Mammary epithelial cell (primary cell): ENCODE measurements at places on chromosomes 5 and 9. TPM values are rescaled to one million over a fixed set of nuclear protein-coding genes. Genes with fewer than 3 reads are reported as not detected.

GRCh38 chr5:98321361-98321760, 452.1 kb upstream of the RGMB start:
- no peak for DNase-seq

The EIF4E1B gene
- total RNA-seq, result not detected in 2 replicates

The DMRT3 gene
- total RNA-seq, result not detected in 2 replicates

The TNFSF15 gene
- total RNA-seq, result 1.5 and 2.1 TPM in 2 replicates

The ZNF454 gene
- 0.17 TPM for total RNA-seq

GRCh38 chr9:109868722-109869121, 88.7 kb downstream of the PALM2AKAP2 start:
- DNase-seq, result no peak

- DNase-seq, result peak; percentile 99
Observed at GRCh38 chr9:12817702-12818101, 42.9 kb downstream of the LURAP1L start.

DNA sequence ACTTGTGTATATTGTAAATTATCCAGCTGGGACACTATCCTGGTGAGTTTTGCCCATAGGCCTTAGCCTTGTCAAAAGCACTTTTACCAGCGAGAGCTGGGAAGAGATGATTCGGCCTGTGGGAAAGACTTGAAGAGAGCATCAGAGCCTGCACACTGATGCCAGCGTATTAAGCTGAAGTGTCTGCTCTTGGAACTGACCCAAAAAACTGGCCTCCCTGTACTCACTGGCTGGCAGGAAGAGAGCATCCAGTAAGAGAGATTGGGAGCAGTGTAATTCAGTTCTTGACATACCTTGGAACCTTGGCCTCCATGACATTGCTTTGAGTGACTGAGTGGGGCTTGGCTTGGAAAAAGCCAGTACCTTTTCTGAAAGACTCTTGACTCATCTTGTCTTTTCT, 73.7 kb downstream of the ZNF462 start:
- no peak for DNase-seq

DNA sequence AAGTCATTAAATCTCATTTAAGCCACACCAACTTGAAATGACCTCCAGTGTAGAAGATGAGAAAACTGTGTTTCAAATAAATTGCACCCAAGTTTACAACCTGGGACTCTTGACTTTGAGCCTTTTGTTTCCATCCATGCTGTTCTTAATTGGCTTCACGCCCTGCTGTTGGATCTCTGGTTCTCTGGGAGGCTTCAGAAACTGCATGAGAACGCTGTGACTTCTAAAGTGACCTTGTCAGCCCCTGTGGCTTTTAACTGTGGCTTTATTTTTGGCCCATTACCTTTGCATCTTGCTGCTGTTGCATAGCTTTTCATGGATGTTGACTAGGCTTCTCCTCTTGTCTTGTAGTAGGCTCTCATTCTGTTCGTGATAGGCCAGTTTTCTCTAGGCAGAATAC, 29.3 kb downstream of the TNFAIP8 start:
- DNase-seq, result no peak

DNA sequence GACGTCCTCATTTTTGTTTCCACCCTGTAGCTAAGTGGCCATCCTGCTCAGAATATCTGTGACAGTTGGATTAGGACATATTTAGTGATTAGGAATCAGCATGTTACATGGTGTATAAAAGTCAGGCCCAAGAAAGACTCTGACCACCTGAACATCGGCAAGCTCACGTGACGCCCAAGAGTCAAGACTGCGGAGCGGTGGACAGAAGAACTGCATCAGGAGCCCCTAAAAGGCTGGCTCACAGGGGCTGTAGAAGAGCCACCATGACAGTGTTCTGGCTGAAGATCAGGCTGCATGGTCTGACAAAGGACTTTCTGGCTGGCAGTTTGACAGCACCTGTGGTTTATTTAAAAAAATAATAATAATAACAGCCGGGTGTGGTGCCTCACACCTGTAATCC, 185.3 kb downstream of the AUH start:
- no peak for DNase-seq

- DNase-seq, result no peak
Observed at GRCh38 chr5:4762316-4762715, 377.8 kb upstream of the ADAMTS16 start.

The TRIM36 gene
- 6.1 and 8.1 TPM in 2 replicates for total RNA-seq

The TRIM41 gene
- 10.3 TPM for total RNA-seq

DNA sequence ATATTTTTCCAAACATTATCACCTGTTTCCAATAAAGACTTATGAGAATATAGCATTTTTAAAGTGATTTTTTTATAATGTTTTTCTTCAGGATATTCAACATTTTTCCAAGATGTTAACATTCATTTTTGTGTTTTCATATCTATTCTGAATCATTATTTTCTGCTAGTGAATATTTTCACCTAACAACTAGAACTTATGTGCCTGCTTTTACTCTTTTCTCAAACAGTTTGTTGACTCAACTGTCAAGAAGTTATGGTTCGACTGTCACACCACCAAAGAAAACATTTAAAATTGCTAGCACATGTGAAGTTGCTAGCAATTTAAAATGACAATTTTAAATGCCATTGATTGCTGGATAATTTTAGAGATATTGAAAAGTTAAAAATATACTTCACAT, 343.3 kb upstream of the CDH9 start:
- no peak for DNase-seq

- no peak for DNase-seq
Observed at GRCh38 chr5:156920042-156920860, 42.8 kb downstream of the TIMD4 start.

The NXNL2 gene
- total RNA-seq, result 1.0 TPM

The GOLM1 gene
- total RNA-seq, result 17.7 TPM

GRCh38 chr5:127216898-127217675, 73.5 kb upstream of the MEGF10 start:
- DNase-seq, result no peak

- DNase-seq, result no peak
Observed at GRCh38 chr9:112574008-112574407, 87.4 kb downstream of the KIAA1958 start.

DNA sequence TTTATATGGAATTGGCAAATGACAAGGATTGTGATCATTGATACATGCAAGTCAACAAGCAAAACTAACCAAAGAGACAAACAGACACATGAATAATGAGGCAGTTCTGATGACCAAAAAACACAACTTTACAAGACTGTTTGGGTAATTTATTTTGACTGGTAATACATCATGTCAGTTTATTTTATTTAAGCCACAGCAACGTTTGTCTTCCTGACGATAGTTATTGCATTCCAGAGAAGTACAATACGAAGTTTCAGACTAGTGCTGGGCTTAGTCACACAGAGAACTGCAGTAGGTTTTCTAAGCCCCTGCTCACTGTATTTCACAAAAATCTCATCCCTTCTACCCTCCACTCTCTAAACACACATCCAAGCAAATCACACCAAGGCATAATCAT, 514.2 kb downstream of the RAB3C start:
- no peak for DNase-seq

The POC5 gene
- total RNA-seq, result 13.8 TPM

DNA sequence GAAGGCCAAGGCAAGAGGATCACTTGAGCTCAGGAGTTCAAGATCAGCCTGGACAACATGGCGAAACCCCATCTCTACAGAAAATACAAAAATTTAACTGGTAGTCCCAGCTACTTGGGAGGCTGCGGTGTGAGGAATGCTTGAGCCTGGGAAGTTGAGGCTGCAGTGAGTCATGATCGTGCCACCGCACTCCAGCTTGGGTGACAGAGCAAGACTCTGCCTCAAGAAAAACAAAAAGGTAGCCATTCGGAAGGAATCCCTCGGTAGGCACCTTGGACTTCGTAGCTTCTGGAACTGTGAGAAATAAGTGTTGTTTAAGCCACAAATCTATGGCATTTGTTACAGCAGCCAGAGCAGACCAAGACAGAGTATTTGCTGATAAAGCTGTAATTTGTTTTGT, 174.2 kb downstream of the DCP2 start:
- no peak for DNase-seq

The GADD45G gene
- not detected in 2 replicates for total RNA-seq

DNA sequence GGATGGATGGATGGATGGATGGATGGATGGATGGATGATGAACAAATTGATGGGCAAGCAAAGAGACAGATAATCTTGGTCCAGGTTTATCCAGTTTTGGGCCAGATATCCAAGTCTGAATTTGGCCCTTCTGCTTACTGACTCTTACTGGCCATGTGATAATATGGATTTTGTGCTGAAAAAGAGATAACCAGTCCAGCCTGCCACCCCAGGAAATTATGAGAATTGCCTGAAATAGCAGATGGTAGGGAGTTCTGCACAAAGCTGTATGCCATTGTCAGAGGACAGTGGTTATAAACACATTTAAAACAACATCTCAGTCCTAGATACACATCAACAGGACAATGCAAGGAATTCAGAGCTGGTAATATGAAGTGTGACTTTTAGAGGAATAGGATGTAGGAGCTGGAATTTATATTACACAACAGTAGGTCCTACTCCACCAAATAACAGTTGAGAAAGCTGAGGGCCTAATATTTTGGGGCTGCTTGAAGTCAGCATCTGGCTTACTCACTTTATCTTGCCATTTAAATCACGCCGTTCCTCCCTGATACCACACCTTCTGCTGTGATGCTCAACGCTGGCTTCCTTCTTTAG, 9.0 kb upstream of the FAT2 start:
- no peak for DNase-seq

The NR4A3 gene
- 0.09 and 0.13 TPM in 2 replicates for total RNA-seq

DNA sequence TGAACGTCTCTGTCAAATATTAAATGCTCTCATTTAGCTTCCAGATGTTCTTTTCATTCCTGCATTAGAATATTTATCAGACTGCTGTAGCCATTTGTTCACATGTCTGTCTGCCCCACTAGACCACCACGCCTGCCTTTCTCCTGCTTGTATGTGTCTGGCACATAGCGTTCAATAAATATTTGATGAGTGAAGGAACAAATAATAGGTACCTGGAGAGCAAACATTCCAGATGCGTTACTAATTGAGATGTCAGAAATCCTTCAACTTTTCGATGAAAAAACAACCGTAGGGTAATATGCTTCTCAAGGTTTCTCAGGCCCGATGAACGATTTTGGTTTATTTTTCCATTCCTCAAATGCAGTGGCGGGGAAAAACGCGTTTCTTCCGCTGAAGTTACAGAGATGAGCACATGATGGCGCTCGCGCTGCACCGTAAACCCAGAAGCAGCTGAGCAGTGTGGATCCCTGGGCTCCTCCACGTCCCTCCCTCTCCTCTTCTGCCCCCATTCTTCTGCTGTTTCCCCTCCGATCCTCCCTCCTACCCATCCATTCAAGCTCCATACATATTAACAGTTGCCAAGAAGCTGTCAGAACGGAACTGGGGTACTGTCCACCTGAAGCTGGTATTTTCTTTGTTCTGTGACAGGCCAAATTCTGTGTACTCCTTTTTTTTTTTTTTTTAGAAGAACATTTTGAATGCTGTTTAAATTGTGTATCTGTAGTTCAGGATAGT, 245.4 kb downstream of the MPDZ start:
- DNase-seq, result peak; percentile 47

The TMEM215 gene
- total RNA-seq, result not detected

- no peak for DNase-seq
Observed at GRCh38 chr5:170226661-170227060, 6.1 kb upstream of the C5orf58 start.

DNA sequence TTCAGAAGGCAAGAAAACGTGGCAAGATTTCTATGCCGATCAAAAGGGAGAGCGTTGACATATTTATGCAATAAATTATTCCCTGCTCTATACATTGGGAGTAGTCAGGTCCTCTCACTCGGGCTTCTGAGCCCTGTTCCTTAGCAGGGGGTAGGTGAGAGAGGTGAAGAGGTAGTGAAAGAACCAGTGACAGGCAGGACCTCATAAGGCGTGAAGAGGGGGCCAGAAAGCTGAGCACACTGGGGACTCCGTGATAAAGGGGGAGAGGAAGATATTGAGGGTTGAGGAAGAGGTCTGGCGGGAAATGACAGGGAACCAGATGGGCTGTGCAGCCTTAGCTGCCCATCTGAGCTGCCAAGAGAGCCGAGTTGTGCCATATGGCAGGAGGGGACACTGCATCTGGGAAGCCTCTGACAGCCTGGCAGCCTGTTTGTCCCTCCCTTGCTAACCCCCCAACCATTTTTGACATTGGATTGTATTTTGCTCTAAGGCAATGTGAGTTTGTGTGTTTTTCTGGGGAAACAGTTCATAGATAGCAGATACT, 782 bp upstream of the CDC20B start:
- DNase-seq, result no peak

The LRRC26 gene
- not detected in 2 replicates for total RNA-seq

DNA sequence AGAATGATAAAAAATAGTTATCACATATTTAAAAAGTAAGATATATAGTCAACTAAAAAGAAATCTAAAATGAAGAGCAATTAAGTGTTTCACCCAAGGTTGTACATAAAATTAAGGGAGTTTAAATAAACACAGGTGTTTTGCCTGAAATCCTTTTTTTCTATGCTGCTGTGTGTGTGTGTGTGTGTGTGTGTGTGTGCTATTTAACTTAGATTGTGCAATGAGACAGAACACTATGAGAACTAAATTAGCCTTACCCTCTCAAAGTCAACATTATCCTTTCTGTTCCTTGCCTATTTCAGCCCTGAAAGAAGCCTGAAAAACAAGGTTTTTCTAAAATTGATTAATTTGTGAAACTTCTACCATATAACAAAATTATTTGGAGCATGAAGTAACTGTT, 516.2 kb downstream of the ELAVL2 start:
- DNase-seq, result no peak

DNA sequence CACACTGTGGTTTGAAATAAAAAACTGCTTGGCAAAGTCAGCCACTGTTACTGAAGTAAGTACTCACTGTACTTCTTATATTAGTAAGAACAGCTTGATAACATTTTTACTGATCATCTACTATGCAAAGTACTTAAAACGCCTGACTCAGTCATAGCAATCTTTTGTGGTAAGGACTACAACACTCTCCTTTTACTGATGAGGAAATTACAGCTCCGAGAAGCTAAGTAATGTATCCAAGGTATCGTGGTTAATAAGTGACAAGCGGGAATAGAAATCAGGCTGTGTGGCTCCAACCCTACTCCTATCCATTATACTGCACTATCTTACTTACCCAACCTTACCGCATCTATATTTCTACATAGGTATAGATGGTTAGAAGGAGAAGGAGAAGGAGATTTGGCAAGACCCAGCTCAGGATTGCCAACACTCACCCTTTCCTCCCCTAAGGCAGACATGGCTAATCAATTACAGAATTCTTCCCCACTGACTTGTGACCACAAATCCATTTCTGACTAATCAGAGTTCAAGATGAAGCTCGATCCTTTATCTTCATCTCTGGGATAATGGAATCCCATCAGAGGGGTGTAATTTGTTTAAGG, 281.4 kb downstream of the SPOCK1 start:
- peak; percentile 64 for DNase-seq

DNA sequence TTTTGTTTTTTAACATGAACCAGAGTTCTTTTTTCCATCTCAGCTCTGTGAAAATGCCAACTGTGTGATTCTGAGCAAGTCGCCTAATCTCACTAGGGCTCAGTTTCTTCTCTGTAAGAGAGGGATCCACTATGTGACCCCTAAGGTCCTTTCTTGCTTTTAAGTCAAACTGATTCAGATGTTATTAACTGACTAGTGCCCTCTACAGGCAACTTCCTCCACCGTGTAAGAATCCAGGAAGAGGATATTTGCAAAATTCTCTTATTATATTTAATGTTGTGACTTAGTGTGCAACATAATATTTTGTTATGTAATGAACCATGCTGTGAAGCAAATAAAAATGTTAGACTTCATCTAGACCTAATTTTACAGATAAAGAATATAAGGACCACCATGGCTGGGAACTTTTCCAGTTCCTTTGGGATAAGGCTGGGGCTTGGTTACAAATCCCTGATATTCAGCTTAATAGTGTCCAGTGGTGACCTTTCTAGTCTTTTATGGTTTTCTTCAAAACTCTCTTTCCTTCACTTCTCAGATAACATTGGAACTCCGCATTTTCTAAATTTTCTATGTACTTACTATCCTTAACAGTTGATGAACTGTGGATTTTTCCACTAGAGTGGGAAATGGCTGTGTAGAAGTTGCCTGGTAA, 244.7 kb downstream of the PIK3R1 start:
- peak; percentile 40 for DNase-seq
